ENCODE measurements at places on chromosomes 4 and X.
A peak's percentile ranks its signal among the peaks of the same experiment; 100 is the strongest.

DNA sequence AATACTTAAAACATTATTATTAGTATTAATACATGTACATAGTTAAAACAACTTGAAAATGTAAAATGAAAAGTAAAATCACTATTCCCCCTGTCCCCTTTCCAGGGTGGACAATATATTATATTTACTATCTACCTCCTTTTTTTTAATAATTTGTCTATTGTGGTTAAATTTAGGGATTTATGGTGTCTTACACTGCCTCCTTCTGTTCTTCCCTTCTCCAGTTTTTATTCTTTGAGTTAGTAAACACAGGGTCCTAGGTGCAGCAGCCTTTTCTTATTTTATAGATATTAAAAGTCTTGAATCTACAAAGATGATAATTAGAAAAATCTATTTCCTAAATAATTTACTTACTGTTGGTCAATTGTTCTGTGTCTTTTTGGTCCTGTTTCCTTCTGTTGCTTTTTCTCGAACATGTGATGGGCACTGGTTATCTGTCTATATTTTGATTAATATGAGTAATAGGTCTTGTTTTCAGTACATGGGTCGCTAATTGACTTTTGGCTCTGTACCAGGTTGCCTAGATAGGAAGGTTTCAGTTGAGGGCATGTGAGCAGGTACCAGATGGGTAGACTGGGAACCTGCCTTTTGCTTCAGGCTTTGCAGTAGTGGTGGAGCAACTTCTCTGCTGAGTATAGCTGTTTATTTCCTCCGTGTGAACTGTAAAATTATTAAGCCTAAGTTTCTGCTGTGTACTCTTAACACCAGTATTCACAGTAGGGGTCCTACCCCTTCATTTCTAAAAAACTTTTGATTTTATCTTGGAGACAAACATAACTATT is 1.1 kb downstream of the NUDT9 start:
- DNase-seq = no peak

- DNase-seq = peak; percentile 85
Observed at GRCh38 chr4:22515145-22515887, 550 bp downstream of the ADGRA3 start.

DNA sequence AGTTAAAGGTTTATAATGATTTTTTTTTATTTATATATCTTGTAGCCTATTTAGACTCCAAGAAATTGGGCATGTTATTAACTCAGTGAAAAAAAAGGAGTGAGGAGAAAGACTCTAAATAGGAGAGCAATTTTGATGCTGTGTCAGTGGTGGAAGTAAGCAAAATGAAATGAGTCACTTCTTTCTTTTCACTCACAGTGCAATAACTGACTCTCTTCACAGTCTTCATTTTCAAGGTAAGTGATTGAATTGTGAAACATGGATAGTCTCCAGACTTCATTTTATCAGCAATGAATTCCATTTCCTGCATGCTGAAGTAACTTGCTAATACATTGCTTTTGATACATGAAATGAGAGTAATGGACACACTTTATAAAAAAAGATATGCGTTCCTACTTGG is 2271.5 kb downstream of the PCDH7 start:
- DNase-seq = no peak

GRCh38 chrX:125444659-125445058 is 125.0 kb downstream of the TEX13C start:
- DNase-seq = no peak

GRCh38 chr4:127975121-127975770 is 10.0 kb downstream of the ABHD18 start:
- DNase-seq = no peak

DNA sequence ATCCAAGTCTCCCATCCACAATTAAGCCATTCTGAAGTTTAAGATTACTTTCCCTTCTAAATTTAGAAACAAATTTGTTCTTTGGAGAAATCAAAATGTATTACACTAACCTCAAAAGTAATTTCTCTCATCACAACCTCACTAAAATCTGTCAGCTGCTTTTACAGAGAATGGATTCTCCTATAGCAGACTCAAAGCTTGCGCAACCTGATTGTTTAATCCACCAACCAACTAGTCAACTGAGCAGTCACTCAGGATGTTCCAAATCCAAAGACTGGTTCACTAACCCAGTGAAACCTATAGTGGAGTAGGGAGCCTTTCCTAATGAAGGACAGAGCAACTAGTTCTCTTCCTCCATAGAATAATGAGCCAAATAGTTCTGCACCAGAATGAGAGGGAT is 44.3 kb downstream of the RCHY1 start:
- no peak for DNase-seq

DNA sequence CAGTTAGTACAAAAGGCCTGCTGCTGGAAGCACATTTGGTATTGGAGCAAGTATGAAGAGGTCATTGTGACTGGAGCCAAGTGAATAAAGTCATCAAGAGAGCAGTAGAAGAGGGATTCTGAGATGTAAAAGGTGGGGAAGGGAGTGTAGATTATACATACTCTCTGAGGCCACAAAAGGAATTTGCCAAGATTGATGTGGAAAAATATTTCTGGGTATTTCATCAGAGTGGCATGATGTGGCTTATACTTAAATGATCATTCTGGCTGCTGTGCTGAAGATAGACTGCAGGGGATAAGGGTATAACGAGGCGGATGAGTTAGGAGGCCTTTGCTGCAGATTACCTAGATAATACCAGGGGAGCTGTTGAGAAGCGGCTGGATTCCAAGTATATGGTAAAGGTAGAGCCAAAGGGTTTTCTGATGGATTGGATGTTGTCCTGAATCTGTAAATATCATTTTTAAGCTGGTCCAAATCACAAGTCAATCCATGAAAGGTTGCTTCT is 231.8 kb upstream of the AGA start:
- no peak for DNase-seq

- DNase-seq = no peak
Observed at GRCh38 chrX:22078117-22078516, 46.0 kb downstream of the PHEX start.

DNA sequence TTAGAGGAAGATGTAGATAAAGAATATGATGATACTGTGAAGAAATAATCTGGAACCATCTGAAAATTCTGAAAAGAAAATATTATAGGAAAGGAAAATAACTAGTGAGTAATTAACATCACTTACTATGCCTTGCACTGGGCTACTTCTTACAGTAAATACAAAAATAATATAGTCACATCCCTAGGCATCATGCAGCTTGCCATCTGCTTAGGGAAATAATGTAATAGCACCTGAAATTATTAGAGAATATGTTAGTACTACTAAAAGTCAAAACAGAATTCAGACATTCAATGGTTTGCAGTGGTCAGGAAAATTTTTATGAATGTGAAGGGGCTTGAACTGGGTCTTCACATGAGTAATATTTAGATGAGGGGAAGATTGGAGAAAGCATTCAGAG is 272.2 kb upstream of the EMCN start:
- no peak for DNase-seq

DNA sequence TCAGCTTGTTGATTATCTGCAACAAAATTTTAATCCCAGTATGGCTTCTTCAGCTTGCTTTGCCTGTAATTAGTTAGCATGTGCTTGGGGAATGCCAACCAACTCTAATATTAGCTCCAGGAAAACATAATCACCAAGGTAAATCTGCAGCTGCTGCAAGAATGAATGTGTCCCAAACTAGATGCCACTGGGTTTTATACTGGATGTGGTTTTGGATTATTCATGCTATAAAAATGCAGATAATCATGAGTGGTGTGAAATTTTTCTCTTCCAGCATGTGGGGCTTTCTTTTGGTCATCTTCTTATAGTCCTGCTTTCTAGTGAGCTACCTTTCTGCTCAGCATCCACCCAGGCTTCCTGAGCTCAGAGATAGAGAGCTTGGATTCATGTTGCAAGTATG is 295.9 kb upstream of the CASK start:
- no peak for DNase-seq

DNA sequence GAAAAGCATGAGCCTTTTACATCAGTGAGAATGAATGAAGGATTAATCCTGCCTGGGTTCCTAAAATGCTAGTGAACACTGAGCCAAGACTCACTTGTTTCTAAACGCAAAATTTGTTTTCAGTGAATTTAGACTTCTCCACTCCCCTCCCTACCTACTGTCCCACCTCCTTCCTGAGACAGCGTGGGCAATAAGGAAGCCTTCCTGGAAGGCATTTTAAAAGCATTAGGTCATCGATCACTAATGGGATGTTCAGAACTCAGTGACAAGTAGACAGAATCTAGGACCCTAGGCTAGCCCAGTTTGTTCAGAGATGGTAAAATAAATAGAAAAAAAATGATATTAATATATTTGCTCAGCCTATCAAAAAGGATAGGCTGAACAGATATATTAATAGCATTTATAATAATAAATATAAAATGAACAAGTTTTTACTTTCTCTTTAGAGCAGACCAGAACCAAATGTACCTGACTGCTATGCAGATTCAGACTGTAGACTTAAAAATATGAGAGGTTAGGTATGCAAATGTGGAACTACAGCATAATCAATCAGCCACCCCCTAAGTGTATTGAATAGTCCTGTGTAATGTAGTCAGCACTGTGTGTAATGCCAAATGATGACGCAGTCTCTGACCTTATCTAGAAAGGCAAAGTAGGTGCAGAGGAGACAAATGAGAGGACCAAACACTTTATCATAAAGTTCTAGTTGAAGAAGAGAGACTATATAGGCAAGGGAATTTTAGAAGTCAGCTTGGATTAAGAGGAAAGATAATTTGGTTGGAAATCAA is 331.1 kb downstream of the GPAT3 start:
- DNase-seq = no peak

- DNase-seq = no peak
Observed at GRCh38 chr4:65911720-65912119, 241.4 kb upstream of the EPHA5 start.

DNA sequence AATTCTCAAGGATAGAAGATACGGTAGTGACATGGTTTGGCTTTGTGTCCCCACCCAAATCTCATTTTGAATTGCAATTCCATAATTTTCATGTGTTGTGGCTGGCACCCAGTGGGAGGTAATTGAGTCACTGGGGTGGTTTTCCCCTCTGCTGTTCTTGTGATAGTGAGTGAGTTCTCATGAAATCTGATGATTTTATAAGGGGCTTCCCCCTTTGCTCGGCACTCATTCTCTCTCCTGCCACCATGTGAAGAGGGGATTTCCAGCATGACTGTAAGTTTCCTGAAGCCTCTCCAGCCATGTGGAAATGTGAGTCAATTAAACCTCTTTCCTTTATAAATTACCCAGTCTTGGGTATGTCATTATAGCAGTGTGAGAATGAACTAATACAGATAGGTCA is 8.5 kb upstream of the SPANXN4 start:
- DNase-seq = no peak

- no peak for DNase-seq
Observed at GRCh38 chr4:98493296-98493695, 165.1 kb downstream of the TSPAN5 start.

GRCh38 chrX:119760026-119760877 is 1.9 kb downstream of the SOWAHD start:
- no peak for DNase-seq

DNA sequence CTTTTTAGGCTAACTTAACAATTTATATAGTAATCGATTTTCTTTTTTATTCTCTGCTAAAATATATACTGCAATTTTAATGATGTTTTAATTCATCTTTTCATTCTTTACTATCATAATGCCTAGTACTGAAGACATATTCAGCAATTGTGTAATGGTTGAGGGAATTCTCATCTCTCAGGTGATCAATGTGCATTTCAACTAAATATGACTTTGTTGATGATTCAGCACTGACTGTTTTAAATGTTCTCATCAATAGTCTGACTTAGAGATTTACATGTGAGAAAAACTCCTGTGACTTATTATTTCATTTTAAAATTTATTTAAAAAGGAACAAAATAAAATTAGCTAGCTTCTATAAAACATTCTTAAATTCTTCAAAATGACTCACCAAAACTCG is 1450.3 kb downstream of the STIM2 start:
- DNase-seq = no peak

DNA sequence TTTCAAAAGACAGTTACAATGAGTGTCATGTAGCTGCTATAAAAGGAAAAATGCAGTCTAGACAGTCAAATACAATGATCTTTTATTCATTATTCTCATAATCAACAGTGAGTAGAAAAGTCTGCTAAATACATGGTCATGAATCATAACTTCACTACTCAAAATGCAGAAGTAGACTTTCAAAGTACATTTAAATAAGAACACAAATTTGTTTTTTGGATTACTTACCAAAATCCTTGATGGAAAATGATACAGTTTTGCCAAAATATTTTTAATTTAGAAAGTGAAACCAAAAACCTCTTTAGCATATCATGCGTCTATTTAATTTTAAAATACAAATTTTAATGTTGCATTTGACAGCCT is 4.9 kb downstream of the ACSL4 start:
- no peak for DNase-seq

DNA sequence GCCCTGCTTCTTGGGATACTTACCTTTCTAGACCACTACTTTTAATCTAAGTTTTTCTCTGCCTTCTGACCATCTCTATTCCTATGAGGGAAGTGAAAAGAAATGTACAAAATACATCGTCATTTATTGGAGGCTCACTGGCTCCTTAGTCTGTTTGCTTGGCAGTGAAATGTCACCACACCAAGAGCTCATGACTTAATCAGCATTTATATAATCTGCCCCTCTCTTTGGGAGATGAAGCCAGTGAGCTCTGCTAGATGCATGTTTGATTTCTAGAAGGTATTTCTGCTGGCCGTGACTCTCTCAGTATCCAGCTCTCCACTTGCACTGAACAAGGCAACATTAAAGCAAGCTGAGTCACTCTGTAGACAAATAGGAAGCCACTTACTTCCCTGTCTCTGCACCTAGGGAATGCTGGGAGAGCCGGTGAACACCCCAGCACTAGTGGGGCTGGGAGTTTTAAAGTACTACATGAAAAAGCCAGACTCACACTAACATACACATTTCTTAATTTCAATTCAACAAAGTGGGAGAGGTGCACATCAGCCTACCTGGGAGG is 79.1 kb downstream of the MID1IP1 start:
- no peak for DNase-seq

DNA sequence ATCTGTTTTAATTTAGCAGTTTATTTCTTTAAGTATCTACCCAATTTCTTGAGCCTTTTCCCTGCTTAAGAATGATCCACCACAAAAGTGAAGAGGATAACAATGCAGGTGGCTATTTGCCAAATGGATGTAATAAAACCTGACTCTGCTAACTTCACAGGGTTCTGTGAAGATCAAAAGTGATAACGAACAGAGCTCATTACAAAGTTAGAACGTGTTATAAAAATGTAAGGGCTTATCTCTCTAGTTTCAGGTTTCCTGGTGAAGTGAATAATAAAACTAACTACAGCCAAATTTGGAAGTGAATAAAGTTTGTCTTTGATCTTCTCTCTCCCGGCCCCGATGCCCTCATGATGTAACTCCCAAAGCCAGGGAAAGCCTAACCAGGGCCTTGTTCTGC is 497.9 kb downstream of the SMARCA1 start:
- DNase-seq = no peak

DNA sequence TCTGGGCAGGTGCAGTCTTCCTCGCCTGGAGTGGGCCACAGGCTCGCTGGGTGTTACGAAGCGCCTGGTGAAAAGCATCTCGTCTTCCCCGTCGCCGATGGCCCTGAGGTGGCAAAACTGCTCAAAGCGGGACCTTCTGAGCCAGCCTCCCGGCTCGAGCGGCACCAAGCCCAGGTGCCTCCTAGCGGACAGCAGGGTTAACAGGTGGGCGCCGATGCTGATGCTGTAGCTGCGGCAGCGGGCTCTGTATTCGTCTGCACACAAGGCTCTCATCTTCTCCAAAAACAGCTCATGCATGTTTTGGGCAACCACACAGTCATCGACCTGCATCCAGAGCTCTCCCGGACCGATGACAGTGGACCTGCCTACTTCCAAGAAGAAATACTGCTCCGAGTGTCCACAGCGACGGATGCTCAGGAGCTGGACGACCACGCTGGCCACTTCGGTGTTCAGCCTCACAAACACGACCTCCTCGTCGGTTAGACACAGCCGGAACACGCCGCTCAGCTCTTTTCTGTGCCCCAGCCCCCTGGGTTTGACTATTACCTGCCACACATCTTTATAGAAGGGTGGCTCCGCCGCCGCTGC is 1.2 kb downstream of the IRS4 start:
- peak; percentile 73 for DNase-seq

All from osteocyte (in vitro differentiated cells).